ENCODE measurements at places on chromosomes 3 and 15.

- no peak for DNase-seq
Observed at GRCh38 chr3:127824151-127824825, 2.0 kb upstream of the MGLL start.

- no peak for DNase-seq
Observed at GRCh38 chr15:31314380-31314779, 12.3 kb upstream of the KLF13 start.

DNA sequence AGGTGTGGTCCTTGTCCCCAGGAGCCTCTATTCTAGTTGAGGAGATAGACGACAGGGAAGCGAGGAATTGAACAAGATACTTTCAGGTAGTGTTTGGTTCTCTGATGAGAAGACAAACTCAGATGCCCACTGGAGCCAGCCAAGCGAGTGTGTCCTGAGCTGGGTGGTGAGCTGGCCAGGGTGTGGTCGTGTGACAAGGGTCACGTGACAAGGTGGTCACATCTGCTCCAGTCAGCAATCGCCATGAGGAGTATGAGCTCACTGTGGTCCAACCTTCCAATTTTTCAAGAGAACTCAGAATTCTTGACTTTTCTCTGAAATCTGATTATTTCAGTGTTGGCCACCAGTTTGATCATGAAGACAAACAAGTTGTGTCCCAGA is 39.5 kb downstream of the SLC6A6 start:
- no peak for DNase-seq

GRCh38 chr3:38758557-38758956 is 57.5 kb downstream of the SCN10A start:
- DNase-seq: no peak

GRCh38 chr15:43118829-43119228 is 13.0 kb upstream of the UBR1 start:
- DNase-seq: no peak

- DNase-seq: no peak
Observed at GRCh38 chr3:148333091-148333490, 364.6 kb upstream of the AGTR1 start.

- DNase-seq: no peak
Observed at GRCh38 chr15:75186044-75186443, 15.6 kb upstream of the C15orf39 start.

- DNase-seq: peak; percentile 8
Observed at GRCh38 chr3:126679831-126680666, 24.0 kb upstream of the CHCHD6 start.

DNA sequence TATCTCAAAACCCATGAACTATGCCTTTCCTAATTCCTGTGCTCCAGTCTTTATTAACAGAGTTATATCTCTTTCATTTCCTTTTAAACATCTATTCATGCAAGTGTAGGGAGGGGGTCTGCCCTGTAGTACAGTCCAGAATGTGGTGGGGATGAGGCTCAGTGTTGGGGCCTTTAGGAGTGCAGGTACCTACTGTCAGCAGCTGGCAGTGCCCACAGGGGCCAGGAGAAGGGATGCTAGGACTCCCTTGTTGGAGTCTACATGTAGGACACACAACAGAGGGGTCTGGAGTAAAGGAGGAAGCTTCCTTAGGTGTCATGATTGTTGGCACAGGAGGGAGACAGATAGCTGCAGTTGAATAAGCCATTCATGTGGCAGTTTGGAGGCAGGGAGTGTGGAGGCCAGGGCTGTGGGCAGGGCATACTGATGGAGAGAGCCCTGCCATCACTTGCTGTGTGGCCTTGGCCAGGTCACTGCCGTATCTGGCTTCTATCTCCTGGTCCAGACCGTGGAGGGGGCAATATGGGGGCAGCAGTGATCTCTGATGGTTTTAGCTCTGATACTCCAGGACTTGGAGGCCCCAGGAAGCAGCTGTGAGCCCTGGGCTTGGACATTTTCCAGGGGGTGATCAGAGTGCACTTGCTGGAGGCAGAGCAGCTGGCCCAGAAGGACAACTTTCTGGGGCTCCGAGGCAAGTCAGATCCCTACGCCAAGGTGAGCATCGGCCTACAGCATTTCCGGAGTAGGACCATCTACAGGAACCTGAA is 29.5 kb downstream of the ESYT3 start:
- no peak for DNase-seq

DNA sequence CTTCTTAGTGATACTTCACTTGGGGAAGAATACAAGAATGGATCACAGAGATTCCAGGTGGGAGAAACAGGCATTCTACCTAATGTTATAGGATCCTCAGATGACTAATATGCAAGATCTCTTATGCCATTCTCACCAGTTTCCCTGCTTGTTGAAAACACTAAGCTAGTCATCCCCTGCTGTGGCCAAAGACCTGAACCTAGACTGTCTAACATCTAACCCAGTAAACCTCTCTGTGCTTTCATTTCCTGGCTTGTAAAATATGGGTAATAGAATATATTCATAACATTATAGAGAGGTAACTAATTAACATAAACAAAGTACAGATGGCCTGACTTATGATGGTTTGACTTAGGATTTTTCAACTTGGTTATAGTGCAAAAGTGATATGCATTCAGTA is 776.3 kb downstream of the TUSC7 start:
- no peak for DNase-seq

- DNase-seq: no peak
Observed at GRCh38 chr3:133413161-133414020, 13.5 kb downstream of the BFSP2 start.

DNA sequence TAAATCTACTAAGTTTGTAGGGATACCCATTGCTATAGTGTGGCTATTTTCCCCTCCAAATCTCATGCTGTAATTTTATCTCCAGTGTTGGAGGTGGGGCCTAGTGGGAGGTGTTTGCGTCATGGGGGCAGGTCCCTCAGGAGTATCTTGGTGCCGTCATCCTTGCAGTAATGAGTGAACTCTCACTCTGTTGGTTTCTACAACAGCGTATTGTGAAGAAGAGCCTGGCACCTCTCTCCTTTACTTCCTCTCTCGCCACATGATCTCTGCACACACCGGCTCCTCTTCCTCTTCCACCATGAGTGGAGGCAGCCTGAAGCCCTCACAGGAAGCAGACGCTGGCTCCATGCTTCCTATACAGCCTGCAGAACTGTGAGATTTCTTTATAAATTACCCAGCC is 34.0 kb upstream of the TRPM1 start:
- no peak for DNase-seq
